Panc1 (cell line): ENCODE measurements at places on chromosomes 2 and 18. TPM values are rescaled to one million over a fixed set of nuclear protein-coding genes. Genes with fewer than 3 reads are reported as not detected.

The TWSG1 gene
- total RNA-seq, result 54.1 TPM

The KHK gene
- total RNA-seq, result 1.5 TPM

The APLF gene
- total RNA-seq, result 2.6 TPM

GRCh38 chr2:50538147-50538546, 493.8 kb downstream of the NRXN1 start:
- no peaks in the 10 kb centered on the region; the same call in 1 of the 2 replicates for H3K4me1 ChIP-seq
- no peak for DNase-seq
- H3K4me3 ChIP-seq, result no peak overlapping the region
- no peaks in the 10 kb centered on the region for H3K36me3 ChIP-seq

- peaks cover 2% of the 10 kb centered on the region for H3K27me3 ChIP-seq
- H3K4me1 ChIP-seq, result no peaks in the 10 kb centered on the region
- no peaks in the 10 kb centered on the region for H3K36me3 ChIP-seq
Observed at GRCh38 chr2:202610380-202610779, 24.4 kb upstream of the FAM117B start.

DNA sequence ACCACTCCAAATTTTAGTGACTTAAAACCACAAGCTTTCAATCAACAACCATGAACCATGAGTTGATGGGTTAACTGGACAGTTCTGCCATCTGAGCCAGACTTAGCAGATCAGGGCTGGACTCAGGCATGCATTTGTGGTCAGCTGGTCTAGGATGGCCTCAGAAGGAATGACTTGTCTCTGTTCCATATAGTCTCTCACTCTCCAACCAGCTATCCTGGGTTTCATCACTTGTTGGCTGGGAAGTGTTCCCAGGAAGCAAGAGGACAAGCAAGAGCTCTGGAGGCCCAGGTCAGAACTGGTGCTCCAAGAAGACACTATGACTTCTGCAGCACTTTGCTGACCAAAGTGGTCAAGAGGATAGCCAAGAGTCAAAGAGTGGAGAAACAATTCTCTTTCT, 17.5 kb upstream of the MAP3K20 start:
- H3K27ac ChIP-seq, result peak overlapping the region; percentile 69
- no peaks in the 10 kb centered on the region for H3K27me3 ChIP-seq
- H3K4me3 ChIP-seq, result no peak overlapping the region
